Large intestine (tissue), 12 donors: ENCODE measurements at places on chromosomes 13 and 19.

- peaks cover 16% of the 10 kb centered on the region for H3K4me1 ChIP-seq
- H3K36me3 ChIP-seq, result no peaks in the 10 kb centered on the region
- peak; percentile 29 for DNase-seq
Measured at GRCh38 chr19:48780631-48781391, 25.5 kb downstream of the FGF21 start.

- no peaks in the 10 kb centered on the region for H3K27me3 ChIP-seq
- H3K4me3 ChIP-seq, result no peak overlapping the region
- no peaks in the 10 kb centered on the region for H3K36me3 ChIP-seq
- peaks cover 10% of the 10 kb centered on the region for H3K4me1 ChIP-seq
- no peak for DNase-seq
Measured at GRCh38 chr19:18771328-18772242, 19.5 kb downstream of the COMP start.

GRCh38 chr19:3479177-3479833, 1.0 kb downstream of the SMIM24 start:
- peaks cover 41% of the 10 kb centered on the region for H3K4me1 ChIP-seq
- peak overlapping the region; percentile 92 for H3K27ac ChIP-seq
- peaks cover 28% of the 10 kb centered on the region for H3K36me3 ChIP-seq
- peaks cover 5% of the 10 kb centered on the region for H3K27me3 ChIP-seq
- H3K4me3 ChIP-seq, result peak overlapping the region; percentile 58

DNA sequence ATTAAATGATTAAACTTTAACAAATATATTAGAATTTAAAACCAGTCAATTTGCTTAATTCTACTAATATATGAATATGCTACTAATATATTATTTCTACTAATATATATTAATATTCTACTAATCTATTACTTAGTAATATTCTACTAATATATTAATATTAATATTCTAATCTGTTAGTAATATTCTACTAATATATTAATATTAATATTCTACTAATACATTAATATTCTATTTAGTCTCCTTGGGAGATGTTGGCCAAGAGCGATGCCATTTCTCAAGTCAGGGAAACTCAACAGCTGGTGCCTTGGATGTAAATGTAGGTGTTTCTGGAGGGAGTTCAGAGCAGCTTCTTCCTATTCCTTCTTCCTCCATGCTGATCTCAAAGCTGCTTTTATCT, 259.2 kb upstream of the TMTC4 start:
- no peaks in the 10 kb centered on the region for H3K27me3 ChIP-seq
- no peak overlapping the region for H3K4me3 ChIP-seq
- H3K27ac ChIP-seq, result no peak overlapping the region

DNA sequence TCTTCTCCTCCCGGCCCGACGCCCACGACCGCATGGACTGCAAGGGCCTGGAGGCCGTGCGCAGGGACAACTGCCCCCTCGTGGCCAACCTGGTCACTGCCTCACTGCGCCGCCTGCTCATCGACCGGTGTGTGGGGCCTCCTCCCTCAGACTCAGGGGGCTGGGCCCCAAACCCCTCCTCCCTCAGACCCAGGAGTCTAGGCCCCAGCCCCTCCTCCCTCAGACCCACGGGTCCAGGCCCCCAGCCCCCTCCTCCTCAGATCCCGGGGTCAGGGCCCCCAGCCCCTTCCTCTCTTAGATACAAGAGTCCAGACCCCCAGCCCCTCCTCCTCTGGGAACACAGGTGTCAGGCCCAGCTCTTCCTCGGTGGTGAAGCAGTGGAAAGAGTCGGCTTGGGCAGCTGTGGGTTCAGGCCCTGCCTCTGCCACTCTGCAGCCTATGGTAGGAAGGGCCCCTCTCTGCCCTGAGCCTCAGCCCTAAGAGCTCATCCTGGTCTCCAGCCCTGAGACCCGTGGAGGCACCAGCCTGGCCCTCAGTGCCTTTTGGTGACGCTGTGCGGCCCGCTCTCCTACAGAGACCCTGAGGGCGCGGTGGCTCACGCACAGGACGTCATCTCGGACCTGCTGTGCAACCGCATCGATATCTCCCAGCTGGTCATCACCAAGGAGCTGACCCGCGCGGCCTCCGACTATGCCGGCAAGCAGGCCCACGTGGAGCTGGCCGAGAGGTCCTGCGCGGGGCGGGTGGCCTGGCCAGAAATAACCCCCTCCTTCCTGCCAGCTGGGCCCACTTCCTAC, 3.7 kb upstream of the SPIB start:
- peaks cover 21% of the 10 kb centered on the region for H3K4me1 ChIP-seq
- no peak overlapping the region for H3K27ac ChIP-seq
- peaks cover 24% of the 10 kb centered on the region for H3K27me3 ChIP-seq
- peaks cover 4% of the 10 kb centered on the region for H3K36me3 ChIP-seq
- no peak overlapping the region for H3K4me3 ChIP-seq
- peak; percentile 62 for DNase-seq

DNA sequence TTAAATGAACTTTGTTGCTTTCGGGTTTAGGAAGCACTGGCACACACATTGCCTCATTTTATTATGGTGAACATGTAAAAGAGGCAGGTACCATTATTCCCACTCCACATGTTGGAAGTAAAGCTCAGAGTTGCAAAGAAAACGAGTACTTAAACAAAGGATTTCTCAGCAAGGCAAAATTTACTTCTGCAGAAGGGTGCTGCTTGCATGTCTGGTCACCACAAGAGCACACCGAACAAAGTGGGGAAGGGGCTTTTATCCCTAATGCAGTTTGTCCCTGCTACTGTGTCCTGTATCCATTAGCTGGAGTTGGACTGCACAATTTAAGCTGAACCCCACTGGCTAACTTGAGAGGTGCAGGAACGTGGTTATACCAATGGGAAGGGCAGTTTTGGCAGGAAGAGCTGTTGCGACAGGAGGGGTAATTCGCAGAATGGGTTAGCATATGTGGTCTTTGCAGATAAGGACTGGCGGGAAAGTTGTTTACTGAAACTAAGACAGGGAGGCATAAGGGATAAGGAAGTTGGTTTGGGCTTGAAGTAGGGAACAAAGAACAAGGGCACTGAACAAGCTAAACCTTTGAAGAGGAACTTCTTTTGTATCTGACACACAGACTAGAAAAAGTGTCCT, 545.5 kb downstream of the UQCRFS1 start:
- no peaks in the 10 kb centered on the region for H3K4me1 ChIP-seq
- no peaks in the 10 kb centered on the region for H3K27me3 ChIP-seq
- DNase-seq, result no peak
- H3K27ac ChIP-seq, result no peak overlapping the region
- no peak overlapping the region for H3K4me3 ChIP-seq
- H3K36me3 ChIP-seq, result no peaks in the 10 kb centered on the region

DNA sequence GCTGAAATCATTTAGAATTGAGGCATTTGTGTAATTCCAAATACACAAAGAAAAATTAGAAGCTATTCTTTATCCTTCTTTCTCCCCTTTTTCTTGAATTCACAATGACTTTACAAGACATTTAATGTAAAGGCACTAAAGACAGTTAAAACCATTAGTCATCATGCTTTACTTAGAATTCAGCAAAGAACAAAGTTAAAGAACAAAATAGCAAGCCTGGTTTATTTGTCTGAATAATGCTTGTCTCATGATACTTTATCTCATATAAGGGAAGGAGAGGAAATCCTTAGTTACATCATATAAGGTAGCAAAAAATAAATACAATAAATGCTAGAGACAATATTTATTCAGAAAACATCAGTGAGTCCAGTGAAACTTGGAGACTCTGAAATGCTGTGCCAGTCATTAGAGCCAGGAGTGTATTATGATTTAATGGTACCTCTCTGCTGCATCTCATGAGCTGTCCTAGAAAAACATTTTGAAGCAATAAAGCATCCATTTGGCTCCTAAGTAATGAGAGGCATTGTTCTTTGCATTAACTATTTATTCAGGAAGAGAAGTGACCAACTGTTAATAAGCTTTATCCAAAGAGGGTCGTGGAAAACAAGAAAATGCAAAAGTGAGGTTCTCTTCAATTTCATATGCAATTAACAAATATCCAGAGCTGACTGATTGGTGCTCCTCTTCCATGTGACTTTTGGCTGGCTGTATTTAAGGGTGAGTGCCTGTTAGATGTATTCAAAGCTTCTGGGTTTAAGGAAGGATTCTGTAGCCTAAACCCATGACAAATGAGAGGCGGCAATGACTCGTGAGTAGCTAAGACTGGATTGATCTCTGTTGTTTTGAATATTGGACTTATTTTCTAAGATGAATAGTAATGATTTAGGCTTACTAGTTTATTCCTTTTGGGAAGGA, 105.0 kb downstream of the DGKH start:
- H3K36me3 ChIP-seq, result peaks cover 6% of the 10 kb centered on the region
- H3K4me3 ChIP-seq, result no peak overlapping the region
- DNase-seq, result no peak
- no peaks in the 10 kb centered on the region for H3K4me1 ChIP-seq
- H3K27ac ChIP-seq, result no peak overlapping the region
- no peaks in the 10 kb centered on the region for H3K27me3 ChIP-seq

DNA sequence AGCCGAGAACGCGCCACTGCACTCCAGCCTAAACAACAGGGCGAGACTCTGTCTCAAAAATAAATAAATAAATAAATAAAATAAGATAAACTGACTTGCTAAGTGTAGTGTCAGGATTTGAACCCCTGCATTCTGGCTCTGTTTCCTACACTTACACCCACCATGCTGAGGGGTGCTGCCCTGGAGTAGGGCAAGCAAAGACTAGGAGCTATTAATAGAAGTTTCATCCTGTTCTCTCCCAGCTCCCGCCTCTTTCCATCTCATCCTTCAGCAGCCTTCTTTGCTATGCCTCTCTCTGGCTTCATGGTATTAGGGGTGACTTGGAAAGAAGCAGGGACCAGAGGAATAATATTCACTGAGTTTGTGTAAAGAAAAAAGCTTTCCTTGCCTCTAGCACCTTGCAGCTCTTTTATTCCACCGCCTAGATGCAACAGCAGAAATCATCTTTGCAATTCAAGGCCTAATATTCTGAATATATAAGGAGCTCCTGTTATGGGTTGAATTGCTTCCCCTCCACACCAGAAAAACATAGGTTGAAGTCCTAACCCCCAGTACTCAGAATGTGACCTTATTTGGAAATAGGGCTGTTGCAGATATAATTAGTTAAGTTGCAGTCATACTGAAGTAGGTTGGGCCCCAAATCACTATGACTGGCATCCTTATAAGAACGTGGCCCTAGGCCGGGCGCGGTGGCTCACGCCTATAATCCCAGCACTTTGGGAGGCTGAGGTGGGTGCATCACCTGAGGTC, 8.7 kb upstream of the PLAUR start:
- peaks cover 23% of the 10 kb centered on the region for H3K4me1 ChIP-seq
- H3K4me3 ChIP-seq, result no peak overlapping the region
- H3K27ac ChIP-seq, result peak overlapping the region; percentile 68
- no peaks in the 10 kb centered on the region for H3K27me3 ChIP-seq
- peak; percentile 54 for DNase-seq

GRCh38 chr19:12864721-12865715, 16.2 kb downstream of the DNASE2 start:
- H3K27me3 ChIP-seq, result peaks cover 3% of the 10 kb centered on the region
- DNase-seq, result no peak
- no peaks in the 10 kb centered on the region for H3K36me3 ChIP-seq
- no peak overlapping the region for H3K4me3 ChIP-seq
- H3K27ac ChIP-seq, result no peak overlapping the region
- H3K4me1 ChIP-seq, result no peaks in the 10 kb centered on the region

GRCh38 chr19:39083599-39083982, 577 bp upstream of the ACP7 start:
- H3K4me3 ChIP-seq, result peak overlapping the region; percentile 48
- no peaks in the 10 kb centered on the region for H3K36me3 ChIP-seq
- H3K27ac ChIP-seq, result no peak overlapping the region
- no peak for DNase-seq

DNA sequence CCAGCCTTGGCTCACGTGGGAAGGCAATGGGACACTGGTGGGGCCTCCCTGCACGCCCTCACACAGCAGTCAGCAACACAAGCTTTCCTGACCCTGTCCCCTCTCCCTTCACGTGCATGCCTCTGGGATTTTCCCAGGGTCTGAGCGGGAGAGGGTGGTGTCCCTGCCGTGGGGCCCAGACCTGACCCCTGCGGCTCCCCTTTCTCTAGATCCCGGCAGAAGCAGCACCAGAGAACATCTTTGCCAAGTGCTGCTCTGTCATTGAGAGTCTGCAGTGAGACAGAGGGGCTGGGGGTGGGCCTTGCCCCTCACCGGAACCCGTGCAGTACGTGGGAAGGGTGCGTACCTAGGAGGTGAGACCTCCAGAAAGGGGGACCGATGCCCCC, 12.6 kb downstream of the KHSRP start:
- H3K27me3 ChIP-seq, result no peaks in the 10 kb centered on the region
- peaks cover 3% of the 10 kb centered on the region for H3K4me1 ChIP-seq
- H3K4me3 ChIP-seq, result no peak overlapping the region

GRCh38 chr19:54298357-54299125, 14.4 kb downstream of the LILRA5 start:
- DNase-seq, result no peak
- H3K27me3 ChIP-seq, result no peaks in the 10 kb centered on the region
- no peak overlapping the region for H3K27ac ChIP-seq
- H3K4me1 ChIP-seq, result no peaks in the 10 kb centered on the region
- no peak overlapping the region for H3K4me3 ChIP-seq

- peaks cover 14% of the 10 kb centered on the region for H3K4me1 ChIP-seq
- DNase-seq, result no peak
- no peaks in the 10 kb centered on the region for H3K27me3 ChIP-seq
- no peak within 1 kb of the TSS for H3K4me3 ChIP-seq
Measured at GRCh38 chr19:5913739-5914357, at the start of gene CAPS. TSS of gene CAPS (plus strand) at chr19:5914254. CDS start at chr19:5914407, 153 bp downstream.

DNA sequence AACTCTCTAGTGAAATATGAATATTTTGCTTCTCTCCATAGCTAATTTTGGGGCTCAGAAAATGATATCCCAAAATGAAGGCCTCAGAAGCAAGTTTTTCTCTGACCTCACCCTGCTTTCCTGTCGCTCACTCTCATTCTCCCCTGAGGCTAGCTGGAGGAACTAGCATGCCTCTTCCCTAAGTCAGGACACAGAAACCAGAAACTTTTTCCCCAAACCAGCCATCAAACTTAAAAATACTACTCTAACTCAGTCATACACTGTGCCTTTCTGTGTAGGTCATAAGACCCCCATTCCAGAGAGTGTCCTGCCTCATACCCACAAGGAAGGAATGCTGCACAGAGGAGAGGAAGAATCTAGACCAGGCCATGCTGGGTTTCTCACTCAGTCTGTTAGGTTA, 329.6 kb downstream of the PCDH20 start:
- H3K27ac ChIP-seq, result no peak overlapping the region
- no peaks in the 10 kb centered on the region for H3K27me3 ChIP-seq
- H3K36me3 ChIP-seq, result no peaks in the 10 kb centered on the region
- no peaks in the 10 kb centered on the region for H3K4me1 ChIP-seq
- no peak for DNase-seq
- no peak overlapping the region for H3K4me3 ChIP-seq

- no peaks in the 10 kb centered on the region for H3K4me1 ChIP-seq
- DNase-seq, result no peak
- H3K27me3 ChIP-seq, result no peaks in the 10 kb centered on the region
Measured at GRCh38 chr19:27740396-27740795, 1472.6 kb downstream of the UQCRFS1 start.

- no peak for DNase-seq
- no peaks in the 10 kb centered on the region for H3K27me3 ChIP-seq
- H3K4me1 ChIP-seq, result no peaks in the 10 kb centered on the region
- H3K4me3 ChIP-seq, result no peak overlapping the region
- no peaks in the 10 kb centered on the region for H3K36me3 ChIP-seq
Measured at GRCh38 chr13:37534181-37534580, 64.4 kb downstream of the POSTN start.

- DNase-seq, result no peak
- no peak overlapping the region for H3K4me3 ChIP-seq
- H3K27me3 ChIP-seq, result peaks cover 8% of the 10 kb centered on the region
- H3K27ac ChIP-seq, result no peak overlapping the region
- no peaks in the 10 kb centered on the region for H3K36me3 ChIP-seq
- no peaks in the 10 kb centered on the region for H3K4me1 ChIP-seq
Measured at GRCh38 chr13:43143591-43143990, 120.2 kb downstream of the DNAJC15 start.
